Activated effector memory CD4-positive, alpha-beta T cell treated with Interleukin-2 at 50 U/mL for 16 hours (primary cell): ENCODE measurements at places on chromosomes 2 and 18.

GRCh38 chr2:238145851-238146250 lies 7.4 kb downstream of the KLHL30 start:
- no peak for DNase-seq

- DNase-seq, result no peak
These were observed 24.7 kb downstream of the ATAD2B start for GRCh38 chr2:23901966-23902846.

- DNase-seq, result no peak
These were observed 622.3 kb upstream of the ACVR2A start for GRCh38 chr2:147222506-147222905.

DNA sequence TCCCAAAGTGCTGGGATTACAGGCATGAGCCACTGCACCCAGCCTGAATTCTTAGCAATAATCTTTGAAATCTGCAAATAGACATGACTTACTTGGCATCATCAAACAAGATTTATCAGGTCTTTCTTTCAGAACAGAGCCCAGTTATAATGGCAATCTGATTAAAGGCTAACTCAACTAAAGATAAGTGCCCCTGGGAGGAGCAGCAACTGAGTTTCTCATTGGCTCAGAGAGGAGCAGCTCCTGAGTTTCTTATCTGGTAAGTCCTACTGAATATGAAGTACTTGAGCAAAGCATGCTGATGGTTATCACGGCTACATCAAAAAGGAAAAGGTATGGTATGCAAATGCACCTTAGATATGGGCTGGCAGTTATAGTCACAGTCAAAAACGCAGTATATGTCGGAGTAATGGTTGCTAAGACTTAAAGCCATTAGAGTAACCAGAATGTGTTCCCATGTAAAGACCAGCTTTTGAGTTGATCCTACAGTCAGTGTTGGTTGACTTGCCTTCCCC lies 15.0 kb upstream of the AP1S3 start:
- no peak for DNase-seq

DNA sequence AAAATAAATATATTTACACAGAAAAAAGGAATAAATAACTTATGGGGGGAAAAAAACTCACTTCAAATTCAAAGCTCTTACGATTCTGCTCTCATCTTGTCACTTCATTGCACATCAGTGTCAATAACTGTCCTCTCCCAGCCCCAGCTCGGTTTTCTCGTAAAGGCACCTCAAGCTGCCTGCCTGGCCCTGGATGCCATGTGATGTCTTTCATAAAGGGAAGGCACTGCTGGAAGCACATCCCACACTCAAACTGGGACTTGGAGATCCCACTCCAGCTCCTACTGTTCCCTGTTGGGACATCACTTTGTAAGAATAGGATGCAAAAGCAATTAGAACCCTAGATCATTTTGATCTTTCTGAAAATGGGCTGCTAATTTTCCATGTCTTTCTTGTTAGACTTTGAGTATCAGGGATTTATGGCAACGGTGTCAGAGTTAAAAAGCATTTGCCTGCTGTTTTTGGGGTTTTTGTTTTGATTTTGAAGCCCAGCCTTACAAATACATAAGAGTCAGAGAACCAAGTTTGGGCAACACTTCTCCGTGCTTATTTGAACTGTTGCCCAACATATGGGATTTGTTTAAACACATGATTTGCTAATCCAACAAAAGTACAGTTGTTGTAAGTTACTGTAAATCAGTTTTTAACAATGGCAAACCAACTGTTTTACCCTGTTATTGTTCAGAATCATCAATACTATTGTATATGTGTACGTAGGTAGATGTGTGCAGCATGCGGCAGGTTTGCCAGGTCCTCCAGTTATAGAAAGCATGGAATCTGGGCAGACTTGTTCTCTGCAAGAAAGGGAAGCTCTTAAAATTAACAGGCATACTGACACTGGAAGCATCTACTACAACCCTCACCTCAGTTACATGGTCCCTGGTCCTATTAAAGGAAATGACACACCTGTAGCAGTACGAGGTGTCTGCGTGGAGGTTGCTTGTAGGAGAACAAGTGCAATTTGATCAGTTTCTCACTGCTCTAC lies 20.6 kb downstream of the SERTAD2 start:
- DNase-seq, result no peak

DNA sequence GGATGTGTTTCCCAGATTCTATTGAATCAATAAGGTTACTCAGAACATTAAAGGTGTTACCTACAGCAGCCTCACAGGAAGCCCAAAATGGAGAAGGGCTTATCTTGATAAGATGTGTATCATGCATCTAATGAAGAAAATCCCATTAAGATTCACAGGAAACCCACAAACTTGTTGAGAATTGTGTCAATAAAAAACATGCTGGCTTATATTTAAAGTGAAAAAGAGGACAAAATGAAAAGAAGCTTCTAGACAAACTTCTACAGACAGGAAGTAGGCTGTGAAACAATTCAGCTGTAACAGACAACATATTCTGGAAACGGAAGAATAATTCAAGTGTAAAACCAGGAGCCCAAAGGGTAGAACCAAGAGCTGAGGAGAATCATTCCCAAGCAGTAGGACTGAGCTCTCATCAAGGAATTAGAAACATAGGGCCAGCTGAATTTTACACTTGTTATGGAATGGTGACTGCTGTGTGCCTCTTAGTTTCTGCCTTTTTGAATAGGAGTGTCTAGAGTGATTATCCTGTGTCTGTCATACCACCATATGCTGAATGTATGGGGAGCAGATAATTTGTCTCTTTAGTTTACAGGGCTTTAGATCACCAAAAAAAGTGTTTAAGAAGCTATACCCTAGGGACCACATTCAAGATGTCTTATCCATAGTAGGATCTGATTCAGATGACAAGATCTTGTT lies 9.6 kb downstream of the IMMT start:
- no peak for DNase-seq

GRCh38 chr2:24209389-24210105 lies 34.7 kb downstream of the FAM228A start:
- no peak for DNase-seq
